ENCODE measurements at places on chromosomes 13 and 19.

DNA sequence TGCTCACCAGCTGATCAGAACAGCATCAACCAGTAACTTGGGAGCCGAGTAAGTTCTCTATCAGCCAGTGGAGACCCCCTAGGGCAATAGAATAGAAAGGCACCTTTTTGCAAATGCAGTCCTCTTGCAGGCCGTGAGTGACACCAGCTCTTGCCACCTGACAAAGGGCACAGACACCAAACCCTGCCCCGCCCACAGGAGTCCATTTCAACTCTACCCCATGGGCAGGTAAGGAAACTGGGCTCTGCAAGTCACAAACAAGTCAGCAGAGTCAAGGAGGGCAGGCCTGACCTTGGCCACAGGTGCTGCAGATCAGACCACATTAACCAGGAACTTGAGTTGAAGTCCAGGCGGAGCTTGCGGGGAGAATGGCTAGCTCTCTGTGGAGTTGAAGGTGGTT lies 77.4 kb upstream of the SPATA13 start:
- no peak for DNase-seq

- DNase-seq, result no peak
Observed at GRCh38 chr13:73092829-73093228, 34.0 kb downstream of the KLF5 start.

DNA sequence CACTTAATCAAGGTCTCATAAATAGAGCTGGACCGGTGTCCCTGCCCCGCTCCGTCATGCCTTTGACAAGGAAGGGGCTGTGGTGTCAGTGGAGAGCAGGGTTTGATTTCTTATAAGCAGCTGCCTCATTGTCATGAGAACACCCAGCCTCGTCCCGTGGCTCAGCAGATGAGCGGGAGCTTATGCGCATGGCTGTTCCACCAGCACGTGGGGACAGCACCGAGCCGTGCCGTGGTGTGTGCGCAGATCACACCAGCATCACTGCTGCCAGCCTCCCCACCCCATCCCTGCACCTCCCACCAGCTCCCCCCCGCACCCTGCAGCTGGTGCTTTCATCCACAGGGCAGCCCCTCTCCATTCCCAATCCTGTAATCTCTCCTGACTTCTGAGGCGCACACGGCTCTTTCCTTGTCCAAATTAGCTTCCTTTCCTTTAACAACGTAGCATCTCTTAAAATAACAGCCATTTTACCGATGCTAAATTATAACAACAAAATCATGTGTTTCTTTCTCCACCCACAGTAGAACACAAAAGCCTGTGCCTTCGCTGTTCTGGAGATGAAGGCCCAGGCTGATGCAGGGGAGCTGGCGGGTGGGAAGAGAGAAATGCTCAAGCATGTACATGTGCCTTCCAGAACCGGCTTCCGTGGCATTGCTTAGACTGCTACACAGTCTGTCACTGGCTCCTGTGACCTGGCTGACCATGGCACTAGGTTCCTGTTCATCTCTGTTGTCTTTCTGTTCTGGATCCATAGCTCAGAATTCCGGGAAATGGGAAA lies 96.8 kb downstream of the RAB20 start:
- no peak for DNase-seq

GRCh38 chr19:15304140-15304705 lies 28.1 kb downstream of the BRD4 start:
- DNase-seq, result no peak

DNA sequence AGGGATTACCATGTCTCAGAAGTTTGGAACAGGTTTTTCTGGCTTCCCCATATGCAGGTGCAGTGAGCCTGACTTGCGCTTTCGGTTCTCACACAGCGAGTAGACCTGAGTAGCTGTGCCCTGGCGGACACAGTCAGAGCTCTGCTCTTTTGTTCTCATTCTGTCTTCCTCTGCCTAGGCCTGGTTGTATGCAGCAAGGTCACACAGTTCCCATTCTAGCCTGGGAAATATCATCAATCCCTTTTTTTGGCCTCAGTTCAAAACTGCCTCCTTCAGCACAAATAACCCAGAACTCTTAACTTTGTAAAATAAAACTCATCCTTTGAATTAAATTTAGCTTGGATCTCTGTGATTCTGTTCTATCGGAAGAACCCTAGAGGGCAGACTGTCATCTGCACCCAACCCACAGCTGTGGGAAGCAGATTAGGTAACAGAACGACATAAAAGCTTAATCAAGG lies 10.2 kb downstream of the OXGR1 start:
- no peak for DNase-seq

GRCh38 chr13:28575200-28575599 lies 80.3 kb upstream of the FLT1 start:
- no peak for DNase-seq

GRCh38 chr19:38942471-38943181 lies 11.9 kb downstream of the MRPS12 start:
- no peak for DNase-seq

DNA sequence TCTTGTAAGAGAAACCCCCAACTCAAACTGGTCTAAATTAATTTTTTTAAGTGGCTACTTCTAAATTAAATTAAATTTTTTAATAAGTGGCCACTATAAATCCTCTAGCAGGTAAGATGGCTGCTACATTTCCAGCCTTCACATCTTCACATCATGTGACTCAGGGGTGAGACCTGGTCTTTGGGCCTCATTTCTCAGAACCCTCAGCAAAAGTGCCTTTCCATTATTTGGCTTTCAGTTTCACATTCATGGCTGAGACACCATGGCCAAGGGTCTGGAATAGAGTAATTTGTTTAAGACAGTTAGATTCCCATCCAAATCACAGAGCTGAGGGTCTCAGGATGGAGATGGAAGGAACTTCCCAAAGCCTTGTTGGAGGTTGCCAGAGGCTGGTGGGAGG lies 47.5 kb downstream of the DCT start:
- DNase-seq, result no peak

- no peak for DNase-seq
Observed at GRCh38 chr19:16340092-16340491, 15.5 kb downstream of the KLF2 start.

DNA sequence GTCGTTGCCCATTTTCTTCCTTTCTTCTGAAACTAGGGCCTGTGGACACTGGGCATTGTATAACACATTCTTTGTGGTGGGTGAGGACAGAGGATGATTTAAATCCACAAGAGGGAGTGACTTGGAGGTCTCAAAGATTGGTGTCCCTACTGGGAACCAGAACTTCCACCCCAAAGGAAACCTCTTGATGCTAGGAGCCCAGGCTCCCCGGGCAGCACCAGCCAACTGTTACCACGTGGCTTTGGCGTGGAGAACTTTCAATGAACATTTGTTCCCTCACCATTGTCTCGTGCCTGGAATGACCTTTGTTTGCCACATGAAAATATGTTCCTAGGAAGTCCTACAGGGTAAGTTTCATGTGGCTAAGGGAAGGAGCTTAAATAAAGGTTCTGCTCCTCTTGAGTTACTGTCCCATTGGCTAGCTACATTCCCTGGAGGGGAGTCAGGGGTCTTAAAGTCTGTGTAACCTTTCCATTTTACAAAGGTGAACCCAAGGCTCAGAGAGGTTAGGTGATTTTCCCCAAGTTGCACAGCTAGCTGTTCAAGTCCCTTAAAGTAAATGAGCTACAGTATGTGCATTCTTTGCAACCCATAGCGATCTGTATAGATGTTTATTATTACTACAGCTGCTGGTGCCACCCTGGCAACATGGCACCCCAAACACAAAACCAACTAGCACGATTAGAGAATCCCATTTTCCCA lies 5.0 kb upstream of the CDX2 start:
- DNase-seq, result no peak

DNA sequence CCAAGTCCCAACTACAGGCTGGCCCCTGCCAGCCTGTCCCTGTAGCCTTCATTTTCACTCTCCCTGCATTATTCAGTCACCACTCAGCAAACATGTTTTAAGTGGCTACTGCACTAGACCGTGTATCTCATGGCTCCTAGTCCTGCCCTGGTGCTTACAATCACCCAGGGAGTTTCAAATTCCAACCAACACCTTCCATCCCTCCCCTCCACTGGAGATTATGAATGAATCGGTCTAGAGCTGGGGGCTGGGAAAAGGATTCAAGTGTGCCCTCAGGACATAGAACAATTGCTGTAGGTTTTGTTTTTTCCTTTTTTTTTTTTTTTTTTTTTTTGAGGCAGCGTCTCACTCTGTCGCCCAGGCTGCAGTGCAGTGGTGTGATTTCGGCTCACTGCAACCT lies 15.0 kb upstream of the TNFAIP8L1 start:
- no peak for DNase-seq

GRCh38 chr13:52929846-52930245 lies 81.4 kb upstream of the PCDH8 start:
- DNase-seq, result no peak

DNA sequence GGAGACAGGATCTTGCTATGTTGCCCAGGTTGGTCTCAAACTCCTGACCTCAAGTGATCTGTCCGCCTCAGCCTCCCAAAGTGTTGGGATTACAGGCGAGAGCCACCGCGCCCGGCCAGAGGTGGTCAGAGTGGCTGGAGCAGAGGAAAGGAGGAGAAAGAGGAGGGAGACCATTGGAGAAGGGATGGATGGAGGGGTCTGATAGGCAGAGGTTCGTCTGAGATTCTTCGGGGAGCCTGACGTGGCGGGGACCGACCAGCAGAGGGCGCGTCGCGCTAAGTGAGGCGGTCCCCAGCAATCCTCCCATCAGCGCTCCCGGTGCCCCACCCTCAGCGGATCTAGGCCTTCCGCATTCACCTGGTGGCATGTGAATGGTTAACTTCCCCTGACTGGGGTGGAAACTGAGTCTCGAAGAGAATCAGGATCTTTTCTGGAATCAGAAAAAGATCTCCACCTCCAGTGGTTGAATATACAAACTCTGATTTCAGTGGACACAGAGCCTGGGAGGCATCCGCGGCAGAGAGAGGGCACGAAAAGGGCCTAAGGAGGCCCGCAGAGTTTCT lies 8.8 kb downstream of the GTPBP3 start:
- DNase-seq, result peak; percentile 29

- DNase-seq, result no peak
Observed at GRCh38 chr13:76439546-76439945, 446.7 kb downstream of the KCTD12 start.

DNA sequence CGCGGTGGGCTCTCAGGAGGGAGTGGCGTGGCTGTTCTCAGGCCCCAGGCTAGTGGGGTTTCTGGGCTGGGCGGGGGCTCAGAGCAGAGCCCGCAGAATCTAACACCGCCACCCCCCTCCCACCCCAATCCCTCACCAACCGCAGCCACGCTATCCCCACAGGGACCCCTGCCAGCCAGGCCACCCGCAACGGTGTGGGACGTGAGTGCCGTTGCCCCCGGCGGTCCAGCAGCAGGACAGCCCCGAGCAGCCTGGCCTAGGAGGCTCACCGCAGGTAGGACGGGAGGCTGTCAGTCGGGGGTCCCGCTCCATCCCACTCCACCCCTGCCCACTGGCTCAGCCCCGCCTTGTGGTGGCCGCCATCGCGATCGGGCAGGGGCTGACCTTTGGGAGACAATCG lies at the start of gene NTN5:
Gene NTN5 (minus strand): TSS at position 24 of the 400 bp plus-strand sequence. CDS start 2,031 bp downstream, outside the sequence.
- no peak for DNase-seq

- no peak for DNase-seq
Observed at GRCh38 chr19:4052993-4053422, 13.7 kb downstream of the ZBTB7A start.

GRCh38 chr19:23766951-23767350 lies 8.3 kb upstream of the ZNF681 start:
- DNase-seq, result no peak

DNA sequence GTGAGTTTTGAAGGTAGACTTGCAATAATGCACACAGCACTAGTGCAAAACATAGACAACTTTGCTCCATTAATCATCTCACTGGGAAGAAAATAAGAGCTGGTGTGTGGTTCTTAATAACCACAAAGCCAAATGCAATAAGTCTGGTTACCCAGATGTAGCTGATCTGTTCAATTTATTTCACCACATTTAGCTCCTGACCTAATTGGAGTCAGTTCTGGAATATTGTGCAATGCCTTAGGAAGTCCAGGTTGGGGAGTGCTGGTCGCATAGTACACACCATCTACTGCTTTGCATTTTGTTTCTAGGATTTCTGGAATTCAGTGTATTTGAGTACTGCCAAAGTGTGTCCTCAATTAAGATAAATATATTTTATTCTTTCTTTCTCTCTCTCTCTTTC lies 483.3 kb upstream of the SPRY2 start:
- no peak for DNase-seq

GRCh38 chr19:41018736-41019290 lies 27.7 kb downstream of the CYP2B6 start:
- DNase-seq, result no peak

GRCh38 chr19:39475748-39476147 lies 4.9 kb upstream of the TIMM50 start:
- no peak for DNase-seq

DNA sequence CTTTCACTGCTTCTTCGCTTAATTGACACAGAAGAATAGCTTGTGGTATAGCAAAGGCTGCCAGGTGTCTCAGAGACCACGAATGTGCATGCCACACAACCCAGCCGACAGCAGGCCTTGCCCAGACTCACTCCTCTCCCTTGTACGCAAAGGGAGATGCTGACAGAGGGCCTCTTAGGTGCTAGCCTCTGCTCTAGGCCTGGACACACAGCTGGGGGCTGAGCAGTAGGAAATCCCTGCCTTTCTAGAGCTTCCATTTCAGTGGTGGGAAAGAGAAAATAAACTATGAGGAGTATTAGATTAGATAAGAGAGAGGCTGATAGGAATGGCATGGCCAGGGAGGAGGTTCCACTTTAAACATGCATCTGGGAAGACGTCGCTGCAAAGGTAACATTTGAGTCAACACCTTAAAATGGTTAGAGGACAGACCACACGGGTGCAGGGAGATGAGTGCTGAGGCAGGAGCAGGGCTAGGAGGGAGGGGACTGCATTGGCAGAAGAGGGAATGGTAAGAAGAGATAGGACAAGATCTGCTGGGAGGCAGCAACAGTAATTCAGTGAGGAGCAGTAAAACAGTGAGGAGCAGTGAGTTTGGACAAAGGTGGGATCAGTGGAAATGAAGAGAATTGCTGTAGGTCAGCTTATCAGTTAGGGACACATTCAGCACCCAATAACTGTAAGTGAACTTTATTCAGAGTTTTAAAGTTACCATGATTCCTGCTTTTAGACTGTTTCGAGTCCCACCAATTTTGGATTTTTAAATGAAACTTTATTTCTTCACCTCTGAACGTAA lies 100.0 kb downstream of the RNF17 start:
- DNase-seq, result no peak

DNA sequence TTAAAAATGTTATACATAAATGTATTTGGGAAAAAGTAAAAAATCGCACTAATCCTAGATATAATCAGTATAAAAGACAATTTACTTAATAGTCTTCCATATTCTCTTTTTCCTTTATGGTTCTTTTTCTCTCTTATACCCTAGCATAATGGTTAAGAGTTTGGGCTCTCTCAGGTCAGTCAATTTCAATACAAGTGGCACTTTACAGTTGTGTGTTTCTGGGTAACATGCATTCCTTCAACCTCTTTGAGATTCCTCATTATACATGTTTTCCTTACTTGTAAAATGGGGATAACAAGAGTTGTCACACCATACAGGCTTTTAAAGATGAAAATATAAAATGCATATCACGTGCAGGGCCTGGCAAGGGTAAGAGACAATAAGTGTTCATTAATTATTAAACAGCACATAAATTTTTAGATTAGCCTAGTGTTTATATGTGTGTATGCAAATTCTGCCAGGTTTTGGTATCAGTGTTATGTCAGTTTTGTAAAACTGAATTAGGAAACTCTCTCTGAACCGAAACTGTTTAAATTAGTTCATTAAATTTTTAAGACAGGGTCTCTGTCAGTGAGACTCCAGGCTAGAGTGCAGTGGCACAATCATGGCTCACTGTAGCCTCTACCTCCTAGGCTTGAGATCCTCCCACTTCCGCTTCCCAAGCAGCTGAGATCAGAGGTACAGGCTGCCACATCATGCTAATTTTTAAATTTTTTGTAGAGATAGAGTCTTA lies 49.8 kb downstream of the ELF1 start:
- peak; percentile 19 for DNase-seq
